Stimulated activated CD8-positive, alpha-beta memory T cell treated with anti-CD3 and anti-CD28 coated beads, Interleukin-15, amount 100 ng/mL, for 4 hours (primary cell): ENCODE measurements at places on chromosomes 6 and 20.

- DNase-seq: no peak
Observed at GRCh38 chr20:51154708-51155690, 132.1 kb upstream of the KCNG1 start.

DNA sequence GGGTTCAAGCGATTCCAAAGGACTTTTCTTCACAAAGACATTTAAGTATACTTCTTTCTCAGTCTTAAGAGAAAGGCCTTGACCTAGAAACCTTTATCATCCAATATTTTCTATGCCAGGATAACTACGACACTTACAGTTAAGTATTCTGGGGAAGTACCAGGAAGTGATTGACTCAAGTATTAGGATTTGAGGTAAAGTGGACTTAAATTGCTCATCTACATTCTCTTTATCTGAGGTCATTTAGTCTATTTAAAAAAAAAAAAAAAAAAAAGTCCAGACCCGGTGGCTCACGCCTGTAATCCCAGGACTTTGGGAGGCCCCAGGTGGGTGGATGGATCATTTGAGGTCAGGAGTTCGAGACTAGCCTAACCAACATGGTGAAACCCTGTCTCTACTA, 114.7 kb downstream of the ZFAND3 start:
- no peak for DNase-seq

DNA sequence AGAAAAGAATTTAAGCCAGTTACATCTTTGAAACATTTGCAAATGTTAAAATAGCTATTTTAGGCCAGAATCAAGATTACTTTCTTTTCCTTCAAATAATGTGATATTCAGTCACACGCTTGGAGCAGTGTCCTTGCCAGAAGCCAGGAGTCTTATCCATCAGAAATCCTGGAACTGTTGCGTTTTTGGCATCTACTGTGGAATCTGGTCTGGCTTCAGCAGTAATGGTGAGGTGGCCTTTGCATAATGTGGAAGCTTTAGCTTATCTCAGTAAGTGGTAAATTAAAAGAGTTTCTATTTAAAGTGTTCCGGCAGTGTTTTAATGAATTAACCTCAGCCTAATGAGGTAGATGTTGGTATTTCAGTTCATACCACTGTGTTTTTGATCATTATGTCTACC, 97.6 kb downstream of the FIG4 start:
- DNase-seq: no peak

DNA sequence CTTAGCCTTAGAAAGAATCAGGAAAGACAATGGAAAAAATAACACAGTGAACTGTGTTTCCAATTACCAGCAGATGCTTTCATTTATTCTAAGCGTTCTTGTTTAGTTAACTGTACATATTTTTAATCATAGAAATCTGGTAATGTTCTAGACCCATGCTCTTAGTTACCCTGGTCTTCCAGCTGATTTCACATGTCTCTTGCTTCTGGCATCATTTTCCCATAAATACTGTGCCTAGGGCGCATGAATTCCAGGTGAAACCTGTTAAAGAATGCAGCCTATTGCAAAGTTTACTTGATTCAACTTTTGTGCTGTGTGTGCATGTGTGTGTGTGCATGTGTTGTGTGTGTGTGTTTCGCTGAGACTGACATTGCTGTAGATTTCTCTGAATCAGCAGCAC, 178.6 kb downstream of the PDE7B start:
- DNase-seq: no peak

- no peak for DNase-seq
Observed at GRCh38 chr6:156161471-156161870, 615.7 kb upstream of the ARID1B start.

- DNase-seq: no peak
Observed at GRCh38 chr6:110491644-110492317, 15.4 kb upstream of the SLC22A16 start.

DNA sequence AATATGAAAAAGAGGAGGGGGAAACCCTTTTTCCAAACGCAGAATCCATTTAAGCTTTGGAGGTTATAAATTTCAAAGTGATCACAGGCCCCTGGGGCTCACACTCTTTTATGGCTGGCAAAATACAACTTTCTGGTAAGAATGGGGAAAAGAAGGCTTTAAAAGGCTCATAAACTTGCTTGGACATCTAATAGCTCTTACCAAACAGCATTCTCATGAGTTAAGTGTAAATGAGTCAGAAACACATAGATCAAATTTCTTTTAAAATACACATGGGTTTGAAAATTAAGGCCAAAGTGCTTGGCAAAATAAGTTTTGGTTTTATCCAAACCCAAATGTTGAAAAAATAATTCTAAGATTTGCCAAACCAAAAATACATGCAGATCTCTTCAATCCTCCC, 154.6 kb downstream of the SOBP start:
- no peak for DNase-seq

- no peak for DNase-seq
Observed at GRCh38 chr6:45436544-45437438, 59.1 kb upstream of the SUPT3H start.

- DNase-seq: no peak
Observed at GRCh38 chr6:63097222-63097621, 114.0 kb upstream of the FKBP1C start.

GRCh38 chr6:53244399-53244931, 95.8 kb upstream of the GCM1 start:
- DNase-seq: no peak

GRCh38 chr6:144649085-144649484, 363.9 kb downstream of the UTRN start:
- DNase-seq: no peak

DNA sequence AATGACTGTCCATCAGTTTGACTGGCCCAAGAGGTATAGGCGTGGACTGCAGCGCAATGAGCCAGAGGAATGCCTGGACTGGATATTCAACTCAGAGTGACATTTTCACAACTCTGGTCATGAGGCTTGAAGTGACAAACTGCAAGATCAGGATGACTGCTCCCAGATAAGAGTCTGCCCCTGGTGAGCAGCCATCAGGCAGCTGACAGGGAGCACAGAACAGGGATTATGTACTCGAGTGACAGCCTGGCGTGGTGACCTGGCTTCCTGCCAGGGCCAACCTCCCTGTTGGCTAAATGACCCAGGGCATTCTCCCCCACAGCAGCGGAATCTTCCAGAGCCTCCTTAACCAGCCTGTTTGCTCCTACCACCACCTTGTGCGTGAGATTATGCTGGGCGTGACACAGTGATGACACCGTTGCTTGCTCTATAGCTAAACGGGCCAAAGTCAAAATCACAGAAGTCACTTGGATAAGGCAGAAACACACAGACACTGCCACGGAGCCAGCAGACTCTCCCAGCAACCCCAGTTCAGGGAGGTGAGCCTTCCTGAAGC, 209.1 kb upstream of the JARID2 start:
- no peak for DNase-seq

DNA sequence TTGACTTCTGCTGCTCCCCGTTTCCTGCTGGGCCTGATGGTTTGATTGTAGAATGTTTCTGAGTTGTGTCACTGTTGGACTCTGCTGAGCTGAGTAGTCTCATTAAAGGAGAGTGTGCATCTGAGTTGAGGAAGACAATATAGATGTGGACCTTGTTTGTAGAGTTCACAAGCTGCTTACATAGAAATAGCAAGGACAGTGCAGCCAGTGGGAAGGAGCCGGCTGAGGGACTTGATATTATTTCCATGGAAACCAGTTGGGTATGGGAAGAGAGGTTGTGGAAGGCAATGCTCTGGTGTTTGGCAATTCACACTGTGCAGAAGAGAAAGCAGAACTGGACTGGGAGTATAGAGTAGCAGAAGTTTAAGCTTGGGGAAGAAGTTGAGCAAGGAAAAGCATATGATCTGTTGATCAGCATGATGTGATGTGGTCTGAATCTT, 14.8 kb downstream of the IGF2R start:
- no peak for DNase-seq

DNA sequence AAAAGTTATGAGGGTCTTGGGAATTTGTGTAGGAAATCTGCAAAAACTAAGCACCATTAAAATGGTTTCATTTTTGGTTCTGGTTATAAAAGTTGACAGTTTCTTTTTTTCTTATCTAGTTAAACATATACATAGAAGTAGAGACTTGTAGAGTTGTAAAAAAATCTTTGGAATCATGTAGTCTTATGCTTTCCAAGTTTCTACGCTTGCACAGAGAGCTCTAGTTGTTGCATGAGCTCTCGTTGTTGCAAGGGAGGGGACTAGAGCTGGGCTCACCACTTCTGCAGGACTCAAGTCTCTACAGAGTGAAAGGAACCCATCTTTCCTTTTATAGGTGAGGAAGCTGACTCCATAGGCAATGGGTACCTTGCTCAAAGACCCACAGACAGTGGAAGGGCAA, 21.6 kb upstream of the CCN2 start:
- no peak for DNase-seq

- no peak for DNase-seq
Observed at GRCh38 chr6:68757821-68758220, 122.7 kb downstream of the ADGRB3 start.

GRCh38 chr6:35589904-35590303, 77.2 kb upstream of the TULP1 start:
- no peak for DNase-seq

- DNase-seq: no peak
Observed at GRCh38 chr6:88223298-88223697, 57.2 kb upstream of the CNR1 start.

- no peak for DNase-seq
Observed at GRCh38 chr6:18752278-18753068, 365.3 kb downstream of the RNF144B start.

DNA sequence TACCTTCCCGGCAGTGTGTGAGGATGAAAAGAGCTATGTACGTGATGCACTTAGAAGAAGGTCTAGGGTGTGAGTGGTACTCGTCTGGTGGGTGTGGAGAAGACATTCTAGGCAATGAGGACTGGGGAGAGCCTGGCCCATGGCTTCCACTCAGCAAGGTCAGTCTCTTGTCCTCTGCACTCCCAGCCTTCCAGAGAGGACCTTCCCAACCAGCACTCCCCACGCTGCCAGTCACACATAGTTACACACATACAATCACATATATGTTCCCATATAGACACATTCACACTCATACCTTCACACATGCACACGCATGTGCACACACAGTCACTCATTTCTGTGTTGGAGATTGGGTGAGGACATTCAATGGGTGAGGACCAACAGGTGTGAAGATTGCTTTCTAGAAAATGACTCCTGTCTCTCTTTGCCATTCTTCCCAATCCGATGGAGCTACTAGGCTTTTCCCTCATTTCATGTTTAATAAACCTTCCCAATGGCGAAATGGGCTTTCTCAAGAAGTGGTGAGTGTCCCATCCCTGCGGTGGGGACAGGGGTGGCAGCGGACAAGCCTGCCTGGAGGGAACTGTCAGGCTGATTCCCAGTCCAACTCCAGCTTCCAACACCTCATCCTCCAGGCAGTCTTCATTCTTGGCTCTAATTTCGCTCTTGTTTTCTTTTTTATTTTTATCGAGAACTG, 30.4 kb downstream of the SRSF3 start:
- DNase-seq: no peak

DNA sequence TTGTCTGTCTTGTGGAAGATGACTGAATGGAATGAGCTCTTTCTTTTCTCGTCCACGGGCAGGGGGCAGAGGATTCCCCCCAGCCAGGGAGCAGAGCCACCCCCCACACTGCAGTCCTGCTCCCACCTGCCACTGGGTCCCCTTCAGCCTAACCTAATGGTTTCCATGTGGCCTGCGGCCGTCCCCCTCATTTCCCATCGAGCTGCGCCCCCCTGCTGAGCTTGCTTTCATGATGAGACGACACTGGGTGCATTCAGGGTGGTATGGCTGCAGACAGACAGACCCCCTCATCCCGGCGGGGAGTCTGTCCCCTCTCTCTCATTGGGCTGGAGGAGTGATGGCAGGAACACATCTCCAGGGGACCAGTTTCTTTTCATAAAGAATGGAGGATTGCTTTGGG, 140.8 kb downstream of the DTNBP1 start:
- DNase-seq: no peak

DNA sequence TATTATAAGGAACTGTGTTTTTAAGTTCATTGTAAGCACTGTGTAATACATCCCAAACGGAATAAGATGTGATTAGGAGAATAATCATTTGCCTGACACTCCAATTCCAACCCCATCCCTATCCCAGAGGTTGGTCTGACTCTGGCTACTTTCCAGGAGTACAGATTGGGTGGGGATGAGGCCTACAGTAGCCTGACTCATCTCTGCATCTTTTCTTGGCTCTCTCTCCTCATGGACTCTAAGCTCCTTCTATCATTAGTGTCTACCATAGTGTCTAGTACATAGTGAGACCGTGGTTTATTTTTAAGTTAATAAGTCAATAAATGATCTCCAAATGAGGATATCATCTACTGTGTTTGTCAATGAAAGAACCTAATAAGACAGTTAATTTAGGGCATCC, 92.2 kb upstream of the CNKSR3 start:
- no peak for DNase-seq

DNA sequence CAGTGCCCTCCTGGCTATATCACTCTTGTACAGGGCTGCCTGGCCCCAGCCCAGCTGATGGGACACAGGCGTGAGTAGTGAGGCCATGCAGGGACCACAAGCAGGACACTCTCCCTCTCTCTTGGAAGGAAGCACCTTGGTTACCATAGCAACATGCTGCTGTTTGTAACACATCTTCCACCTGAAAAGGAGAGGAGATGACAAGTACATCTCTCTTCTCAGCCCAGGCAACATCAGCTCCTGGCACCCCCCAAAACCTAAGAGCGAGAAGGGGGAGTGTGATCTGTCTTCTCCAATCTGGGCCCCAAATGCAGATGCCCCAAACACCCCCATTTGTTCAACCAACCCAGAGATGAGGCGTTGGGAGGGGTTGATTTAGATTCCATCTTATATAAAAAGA, 49.9 kb downstream of the KCNB1 start:
- no peak for DNase-seq

GRCh38 chr20:49585585-49586245, 17.8 kb upstream of the PTGIS start:
- no peak for DNase-seq

GRCh38 chr6:169198885-169199284, 54.8 kb downstream of the THBS2 start:
- no peak for DNase-seq
